B cell (primary cell): ENCODE measurements at places on chromosomes 2 and 18. TPM values are rescaled to one million over a fixed set of nuclear protein-coding genes. Genes with fewer than 3 reads are reported as not detected.

The ATP6V1C2 gene
- 4.4 and 8.1 TPM in 2 replicates for total RNA-seq

DNA sequence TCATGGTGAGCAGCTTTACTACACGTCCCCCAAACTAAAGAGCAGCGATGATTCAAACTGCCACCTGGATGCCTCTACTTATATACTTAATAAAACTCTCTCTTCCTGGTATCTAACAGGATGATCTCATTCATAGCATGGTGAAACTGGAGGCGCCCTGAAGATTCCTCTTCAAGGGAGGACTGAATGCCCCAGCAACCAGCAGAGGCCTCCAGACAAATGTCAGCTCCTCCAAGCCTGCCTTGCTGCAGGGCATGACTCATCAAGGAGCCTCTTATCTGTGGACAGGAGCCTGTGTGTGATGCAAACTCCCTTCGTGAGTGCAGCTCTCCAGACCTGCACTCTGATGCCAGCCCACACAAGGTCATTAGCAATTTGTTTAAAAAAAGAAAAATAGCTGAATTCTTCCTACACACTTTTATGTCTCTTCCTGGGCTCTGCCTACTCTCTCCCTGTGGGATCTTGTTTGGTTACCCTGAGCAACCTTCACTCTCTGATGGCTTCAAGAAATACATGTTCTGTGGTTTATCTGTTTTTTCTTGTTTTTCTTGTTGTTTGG, 30.2 kb downstream of the LONRF2 start:
- DNase-seq: no peak

The GALNT5 gene
- total RNA-seq: not detected in 2 replicates

DNA sequence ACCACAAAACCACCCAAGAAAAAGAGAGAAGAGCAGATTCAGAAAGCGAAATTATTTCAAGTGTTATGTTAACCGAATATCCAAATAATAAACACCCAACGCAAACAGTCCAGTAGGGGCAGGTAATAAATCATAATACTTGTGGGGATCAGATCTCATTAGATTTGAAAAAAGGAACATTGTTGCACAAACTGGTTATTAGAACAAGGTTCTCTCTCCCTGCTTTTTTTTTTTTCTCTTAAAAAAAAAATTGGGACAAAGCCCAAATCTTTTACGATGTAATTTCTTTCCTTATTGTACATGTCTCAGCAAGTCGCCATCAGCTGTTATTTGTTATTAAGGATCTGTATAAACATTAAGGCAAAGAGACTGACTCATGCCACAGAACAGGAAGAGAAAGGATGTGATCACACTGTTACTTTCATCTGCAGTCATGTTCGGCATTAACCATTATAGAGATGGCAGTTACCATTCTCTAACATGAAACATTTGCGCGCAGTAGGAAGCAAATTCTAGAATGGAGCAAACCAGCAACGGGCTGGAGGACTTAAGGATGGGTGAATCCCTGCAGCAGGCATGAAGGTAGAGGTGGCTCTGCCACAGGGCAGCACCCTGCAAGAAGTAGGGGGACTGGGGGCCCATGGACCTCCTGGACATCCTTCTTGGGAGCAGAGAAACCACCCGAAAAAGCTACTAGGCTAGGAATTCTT, 42.0 kb downstream of the EPHA4 start:
- DNase-seq: no peak

DNA sequence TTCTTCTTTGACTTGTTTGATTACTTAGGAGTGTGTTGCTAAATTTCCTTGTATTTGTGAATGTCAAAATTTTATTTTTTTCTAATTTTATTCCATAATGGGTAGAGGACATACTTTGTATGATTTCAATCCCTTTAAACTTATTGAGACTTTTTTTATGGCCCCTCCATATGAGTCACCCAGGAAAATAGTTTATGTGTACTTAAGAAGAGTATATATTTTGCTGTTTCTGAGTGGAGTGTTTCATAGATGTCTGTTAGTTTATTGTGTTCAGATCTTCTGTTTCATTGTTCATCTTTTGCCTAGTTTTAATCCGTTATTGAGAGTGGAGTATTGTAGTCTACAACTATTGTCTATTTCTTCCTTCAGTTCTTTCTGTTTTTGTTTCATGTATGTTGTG, 81.9 kb downstream of the EPB41L5 start:
- no peak for DNase-seq

DNA sequence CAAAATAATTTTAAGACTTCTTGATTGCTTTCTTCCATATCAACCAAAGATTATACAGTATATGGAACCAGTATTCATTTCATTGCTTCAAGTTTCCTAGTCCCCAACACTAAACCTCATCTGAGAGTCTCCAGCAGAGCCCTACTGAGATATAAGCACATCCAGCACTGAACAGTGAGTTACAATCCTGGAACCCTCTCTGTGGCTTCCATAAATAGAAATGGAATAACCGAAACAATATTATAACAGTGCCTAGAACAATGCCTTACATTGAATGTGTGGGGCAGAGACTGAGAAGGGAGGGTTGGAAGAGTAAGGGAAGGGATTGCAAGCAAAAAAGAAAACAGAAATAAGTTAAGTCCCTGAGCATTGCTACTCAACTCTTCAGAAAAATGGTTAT, 18.9 kb downstream of the AAK1 start:
- no peak for DNase-seq

- DNase-seq: no peak
These were observed at the start of gene LYPD1 for GRCh38 chr2:132669908-132670495. TSS of gene LYPD1 (minus strand) at chr2:132670205. CDS start at chr2:132669932, 273 bp downstream.

GRCh38 chr2:151052850-151053660, 208.6 kb downstream of the RBM43 start:
- no peak for DNase-seq
